ENCODE measurements at places on chromosomes 16 and 17. TPM values are rescaled to one million over a fixed set of nuclear protein-coding genes. Genes with fewer than 3 reads are reported as not detected.

Gene SLC6A2
- 0.23 TPM for total RNA-seq

- no peak for DNase-seq
These were observed 24.4 kb downstream of the CNTNAP1 start for GRCh38 chr17:42706732-42707131.

GRCh38 chr17:63066158-63066813 lies 100.3 kb downstream of the TANC2 start:
- DNase-seq, result no peak

Gene CNTNAP1
- total RNA-seq, result 8.1 TPM

Gene ALOX12B
- total RNA-seq, result 0.43 TPM

DNA sequence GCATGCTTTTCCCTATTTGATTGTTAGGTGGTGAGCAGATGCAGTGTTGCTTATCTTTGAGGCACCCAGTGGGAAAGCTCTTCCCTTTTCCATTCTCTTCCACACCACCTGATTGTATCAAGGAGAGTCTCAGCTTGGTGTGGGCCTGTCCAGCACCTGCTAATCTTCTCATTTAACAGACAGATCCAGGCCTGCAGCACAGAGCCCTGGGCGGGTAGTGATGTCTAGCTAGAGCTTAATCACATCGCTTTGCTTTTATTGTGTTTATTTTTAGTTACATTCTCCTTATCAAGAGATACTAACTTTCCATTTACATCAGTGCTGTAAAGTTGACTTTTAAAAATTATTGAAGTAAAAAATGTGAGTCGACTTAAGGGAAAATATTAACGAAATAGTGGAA lies 24.2 kb downstream of the FOXL1 start:
- DNase-seq, result no peak

GRCh38 chr16:67248073-67248400 lies 742 bp upstream of the SLC9A5 start:
- DNase-seq, result no peak
